ENCODE measurements at places on chromosomes 16 and 17. TPM values are rescaled to one million over a fixed set of nuclear protein-coding genes. Genes with fewer than 3 reads are reported as not detected.

- no peaks in the 10 kb centered on the region for H3K36me3 ChIP-seq
- no peaks in the 10 kb centered on the region for H3K4me1 ChIP-seq
- no peak for DNase-seq
- H3K27ac ChIP-seq, result no peak overlapping the region
Observed at GRCh38 chr16:51312363-51313150, 161.5 kb upstream of the SALL1 start.

GRCh38 chr16:87391324-87391949 lies 699 bp upstream of the MAP1LC3B start:
- no peak for DNase-seq
- H3K4me1 ChIP-seq, result peaks cover 50% of the 10 kb centered on the region
- H3K36me3 ChIP-seq, result peaks cover 14% of the 10 kb centered on the region
- H3K27me3 ChIP-seq, result no peaks in the 10 kb centered on the region
- H3K27ac ChIP-seq, result peak overlapping the region; percentile 98

GRCh38 chr17:288802-289356 lies 63.7 kb downstream of the RPH3AL start:
- no peak for DNase-seq
- H3K27me3 ChIP-seq, result no peaks in the 10 kb centered on the region
- H3K27ac ChIP-seq, result no peak overlapping the region
- no peak overlapping the region for H3K4me3 ChIP-seq

DNA sequence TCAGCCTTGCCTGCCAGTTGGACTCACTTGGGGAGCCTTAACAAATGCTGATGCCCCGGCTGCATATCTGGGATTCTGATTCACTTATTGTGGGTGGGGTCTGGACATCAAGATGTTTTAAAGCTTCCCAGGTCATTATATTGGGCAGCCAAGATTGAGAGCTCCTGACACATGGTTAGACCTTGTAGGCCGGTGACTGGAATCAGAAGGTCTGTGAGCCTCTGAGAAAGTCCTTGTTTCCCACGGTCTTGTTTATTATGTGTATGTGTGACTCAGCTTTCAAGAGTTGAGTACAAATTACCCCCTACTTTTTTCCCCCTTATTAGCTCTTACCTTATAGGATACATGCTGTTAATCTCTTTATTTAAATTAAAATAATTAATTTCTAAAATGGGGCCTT lies 103.5 kb downstream of the ABCC1 start:
- DNase-seq, result no peak
- H3K27ac ChIP-seq, result no peak overlapping the region
- H3K36me3 ChIP-seq, result peaks cover 39% of the 10 kb centered on the region
- H3K27me3 ChIP-seq, result no peaks in the 10 kb centered on the region
- H3K4me1 ChIP-seq, result no peaks in the 10 kb centered on the region

- H3K27ac ChIP-seq, result no peak within 1 kb of the TSS
- H3K27me3 ChIP-seq, result no peaks in the 10 kb centered on the region
- peaks cover 31% of the 10 kb centered on the region for H3K4me1 ChIP-seq
- H3K4me3 ChIP-seq, result no peak within 1 kb of the TSS
- no peak for DNase-seq
Observed at GRCh38 chr17:47208744-47209488, at the start of gene MYL4. TSS of gene MYL4 (plus strand) at chr17:47209348. CDS start at chr17:47209423, 75 bp downstream.

DNA sequence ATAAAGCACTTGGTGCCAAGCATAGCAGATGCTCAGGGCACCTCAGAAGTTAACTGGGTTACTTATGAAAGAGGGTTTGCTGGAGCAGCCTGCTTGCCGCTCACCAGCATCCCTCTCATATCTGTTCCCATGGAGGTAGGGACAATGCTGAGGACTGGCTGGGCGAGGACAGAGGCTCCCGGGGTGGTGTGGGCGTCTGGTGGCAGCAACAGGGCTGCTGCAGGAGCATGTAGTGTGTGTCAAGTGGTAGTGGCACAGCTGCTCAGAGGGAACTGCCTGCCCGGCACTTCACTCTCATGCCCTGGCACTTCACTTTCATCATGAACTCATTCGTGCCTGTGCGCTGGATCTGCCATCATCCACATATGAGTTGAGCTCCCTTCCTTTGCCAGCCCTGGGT lies 26.9 kb upstream of the ZNHIT3 start:
- no peak for DNase-seq
- no peak overlapping the region for H3K27ac ChIP-seq
- peaks cover 41% of the 10 kb centered on the region for H3K27me3 ChIP-seq
- H3K36me3 ChIP-seq, result no peaks in the 10 kb centered on the region
- no peak overlapping the region for H3K4me3 ChIP-seq
- no peaks in the 10 kb centered on the region for H3K4me1 ChIP-seq

DNA sequence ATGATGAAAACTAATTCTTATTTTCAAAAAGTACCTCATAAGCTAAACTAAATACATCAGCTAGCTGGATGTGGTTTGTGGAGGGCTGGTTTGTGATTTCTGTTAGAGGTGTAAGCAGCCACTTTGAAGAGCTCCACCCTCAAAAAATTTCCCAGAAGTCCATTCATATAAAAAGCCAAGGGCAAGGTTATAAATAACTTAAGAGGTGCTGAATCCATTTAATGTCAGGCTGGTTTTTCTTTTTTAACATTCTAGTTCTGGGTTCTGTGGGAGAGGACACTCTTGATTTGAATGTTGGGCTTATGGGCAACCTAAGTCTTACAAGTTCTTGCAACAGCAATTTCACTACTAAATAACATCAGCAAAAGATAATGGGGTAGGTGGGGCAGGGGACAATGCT lies 3.4 kb upstream of the WIPI1 start:
- peaks cover 12% of the 10 kb centered on the region for H3K27me3 ChIP-seq
- H3K27ac ChIP-seq, result peak overlapping the region; percentile 92
- DNase-seq, result no peak

DNA sequence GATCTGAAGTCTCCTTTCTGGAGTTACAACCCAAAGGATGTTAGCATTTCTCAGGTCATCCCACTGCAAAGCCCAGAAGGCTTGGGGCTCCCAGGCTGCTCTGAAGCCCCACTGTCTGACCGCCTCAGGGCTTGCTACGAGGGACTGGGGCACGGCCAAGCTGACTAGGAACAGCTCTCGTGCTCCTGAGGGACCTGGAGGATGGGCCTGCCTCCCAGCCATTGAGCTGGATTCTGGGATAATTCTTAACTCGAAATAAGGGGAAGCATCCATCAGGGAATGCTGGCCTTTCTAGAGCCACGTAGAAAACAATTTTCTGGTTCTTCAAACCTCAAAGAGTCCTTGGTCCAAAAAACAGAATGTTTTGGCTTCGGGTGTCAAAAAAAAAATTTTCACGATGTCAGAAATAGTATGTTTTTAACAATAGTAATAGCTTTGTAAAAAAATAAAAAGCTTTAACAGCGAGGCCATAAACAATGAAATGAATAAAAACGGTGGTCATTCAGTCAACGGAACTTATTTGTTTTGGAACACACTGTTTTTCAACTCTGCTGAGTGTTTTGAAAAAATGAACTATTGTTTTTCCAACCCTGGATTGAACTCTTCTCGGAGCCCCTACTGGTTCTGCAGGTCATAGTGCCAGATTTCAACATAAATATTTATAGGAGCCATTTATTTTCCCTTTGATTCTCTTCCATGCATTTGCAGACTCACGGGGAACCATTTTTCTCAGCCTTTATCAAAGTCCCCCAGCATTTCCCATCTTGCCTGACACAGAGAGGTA lies 16.4 kb upstream of the HERPUD1 start:
- peaks cover 51% of the 10 kb centered on the region for H3K4me1 ChIP-seq
- peaks cover 4% of the 10 kb centered on the region for H3K36me3 ChIP-seq
- no peak overlapping the region for H3K27ac ChIP-seq

GRCh38 chr16:68411086-68411485 lies 37.2 kb downstream of the SMPD3 start:
- H3K36me3 ChIP-seq, result no peaks in the 10 kb centered on the region
- H3K27me3 ChIP-seq, result no peaks in the 10 kb centered on the region
- peaks cover under 1% of the 10 kb centered on the region for H3K4me1 ChIP-seq
- H3K4me3 ChIP-seq, result no peak overlapping the region
- H3K27ac ChIP-seq, result no peak overlapping the region

ENPP7 gene
- total RNA-seq, result not detected

SOCS1 gene
- 32.9 TPM for total RNA-seq

DCAKD gene
- 29.0 TPM for total RNA-seq

SSTR5 gene
- not detected for total RNA-seq

DNAH9 gene
- not detected for total RNA-seq

Data from activated naive CD8-positive, alpha-beta T cell treated with anti-CD3 and anti-CD28 coated beads for 36 hours (primary cell).